Renal pelvis (tissue), 12 donors: ENCODE measurements at places on chromosomes 16 and 17.

DNA sequence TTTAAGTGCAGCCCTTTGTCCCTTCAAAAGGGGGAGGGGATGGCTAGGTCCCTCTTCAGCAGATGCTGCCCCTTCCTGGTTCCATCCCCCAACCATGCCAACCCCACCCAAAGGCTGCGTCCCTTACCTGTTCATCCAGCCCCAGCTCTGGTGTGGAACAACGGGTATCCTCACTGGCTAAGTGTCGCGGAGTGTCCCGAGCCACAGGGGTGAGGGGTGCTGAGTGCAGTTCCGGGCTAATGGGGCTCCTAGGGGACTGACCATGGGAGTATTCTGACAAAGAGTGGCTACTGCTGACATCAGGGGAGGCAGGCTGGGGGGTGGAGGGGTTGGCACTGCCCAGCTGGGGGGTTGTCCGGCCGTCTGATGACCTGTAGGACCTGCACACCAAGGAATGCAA lies 32.9 kb downstream of the STH start:
- no peak for DNase-seq

- DNase-seq, result no peak
These were observed 1.2 kb downstream of the SSTR5 start for GRCh38 chr16:1073566-1074378.

DNA sequence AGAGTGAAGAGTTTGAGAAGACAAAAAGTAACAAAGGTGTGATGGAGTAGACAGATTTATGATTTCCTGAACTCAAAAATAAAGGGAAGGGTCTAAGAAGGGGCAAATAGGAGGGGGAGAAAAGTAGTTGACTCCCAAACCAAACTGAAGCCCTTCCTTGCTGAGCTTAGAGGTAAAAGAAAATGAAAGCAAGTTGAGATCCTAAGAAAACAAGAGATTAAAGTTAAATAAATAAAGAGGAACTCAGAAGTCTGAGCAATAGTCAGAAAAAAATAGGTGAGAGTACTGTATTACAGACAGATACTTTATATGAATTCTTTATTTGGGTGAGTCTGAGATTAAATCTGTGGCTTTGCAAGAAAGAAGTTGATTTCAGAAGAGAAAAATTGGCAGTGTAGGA lies 3.3 kb upstream of the PSMD12 start:
- DNase-seq, result no peak

DNA sequence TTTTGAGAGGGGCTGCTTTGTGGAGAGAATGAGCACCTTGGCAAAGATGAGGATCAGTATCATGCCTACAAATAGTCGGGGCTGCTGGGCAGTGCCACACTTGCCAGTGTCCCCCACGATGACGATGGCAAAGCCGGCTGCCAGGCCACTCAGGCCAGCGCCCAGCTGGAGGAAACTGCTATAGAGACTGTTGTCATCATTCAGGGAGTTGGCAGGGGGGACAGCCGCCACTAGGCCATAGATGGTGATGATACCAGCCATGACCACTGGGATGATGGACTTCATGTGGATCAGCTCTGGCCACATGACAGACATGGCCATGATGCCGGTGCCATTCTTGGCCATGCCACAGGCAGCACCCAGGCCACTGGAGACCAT lies 23.8 kb downstream of the MINK1 start:
- no peak for DNase-seq

DNA sequence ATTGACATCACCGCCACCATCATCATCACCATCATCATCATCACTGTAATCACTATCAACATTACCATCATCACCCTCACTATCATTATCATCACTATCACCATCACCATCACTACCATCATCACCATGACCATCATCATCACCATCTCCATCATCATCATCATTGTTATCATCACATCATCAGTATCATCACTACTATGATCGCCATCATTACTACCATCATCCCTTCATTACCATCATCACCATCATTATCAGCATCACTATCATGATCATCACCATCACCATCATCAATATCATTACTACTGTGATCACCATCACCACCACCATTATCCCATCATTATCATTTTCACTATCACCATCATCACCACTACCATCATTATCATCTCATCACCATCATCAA lies 368.3 kb downstream of the SEC14L1 start:
- no peak for DNase-seq

GRCh38 chr17:59277031-59277430 lies 54.4 kb upstream of the YPEL2 start:
- DNase-seq, result no peak

- no peak for DNase-seq
These were observed 2.0 kb downstream of the B3GNT9 start for GRCh38 chr16:67148656-67149275.

GRCh38 chr16:67654403-67654911 lies 5.6 kb downstream of the ACD start:
- no peak for DNase-seq

DNA sequence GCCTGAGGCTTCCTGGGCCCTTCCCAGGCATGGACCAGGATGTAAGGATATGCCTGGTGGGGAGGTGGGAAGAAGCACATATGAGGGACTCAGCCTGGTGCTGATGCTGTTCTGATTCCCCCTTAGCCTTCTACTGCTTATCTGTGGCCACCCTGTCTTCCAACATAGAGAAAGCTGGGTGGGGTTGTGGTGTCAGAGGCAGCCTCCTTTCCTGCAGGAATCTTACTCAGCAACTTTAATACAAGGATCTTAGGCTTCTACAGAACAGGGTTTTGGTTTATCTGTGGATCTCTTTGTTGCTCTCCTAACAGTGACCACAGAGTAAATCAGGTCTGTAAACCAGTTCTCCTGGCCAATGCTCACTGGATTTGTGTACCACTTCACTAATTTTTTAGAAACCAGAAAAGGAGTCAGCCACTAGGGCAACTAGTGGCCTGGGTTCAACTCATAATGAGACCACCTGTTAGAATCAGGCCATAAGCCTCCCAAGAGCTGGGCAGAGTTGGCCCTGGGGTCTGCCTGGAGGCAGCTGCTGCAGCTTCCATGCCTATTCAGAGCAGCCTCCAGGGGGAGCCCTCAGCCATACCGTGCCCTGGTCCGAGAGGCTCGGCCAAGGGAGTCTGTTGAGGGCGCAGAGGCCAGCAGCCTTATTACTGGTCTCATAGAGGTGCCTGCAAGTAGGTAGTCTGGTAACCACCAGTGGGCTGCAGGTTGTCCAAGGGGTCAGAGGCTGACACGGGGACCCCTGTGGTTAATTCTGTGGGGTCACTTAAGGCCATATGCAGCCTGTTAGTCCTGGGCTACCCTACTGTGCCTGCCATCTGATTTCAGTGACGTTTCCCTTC lies 7.1 kb downstream of the HAS3 start:
- DNase-seq, result no peak

DNA sequence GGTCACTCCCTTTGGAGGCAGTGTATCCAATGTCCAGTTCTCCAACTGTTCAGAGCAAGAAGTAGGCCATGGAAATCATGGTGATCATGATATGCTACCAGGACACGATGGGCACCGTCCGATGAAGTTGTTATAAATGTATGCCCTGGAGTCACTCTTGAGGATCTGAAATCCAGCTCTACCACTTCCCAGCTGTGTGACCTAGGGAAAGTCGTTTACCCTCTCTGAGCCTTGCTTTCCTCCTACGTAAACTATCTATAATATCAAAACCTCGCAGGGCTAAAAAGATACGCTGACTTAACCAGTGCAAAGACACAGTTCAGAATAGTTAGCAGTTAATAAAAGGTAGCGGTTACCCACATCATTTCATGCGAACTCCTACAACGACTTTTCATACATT lies 194.2 kb downstream of the XYLT1 start:
- DNase-seq, result no peak

DNA sequence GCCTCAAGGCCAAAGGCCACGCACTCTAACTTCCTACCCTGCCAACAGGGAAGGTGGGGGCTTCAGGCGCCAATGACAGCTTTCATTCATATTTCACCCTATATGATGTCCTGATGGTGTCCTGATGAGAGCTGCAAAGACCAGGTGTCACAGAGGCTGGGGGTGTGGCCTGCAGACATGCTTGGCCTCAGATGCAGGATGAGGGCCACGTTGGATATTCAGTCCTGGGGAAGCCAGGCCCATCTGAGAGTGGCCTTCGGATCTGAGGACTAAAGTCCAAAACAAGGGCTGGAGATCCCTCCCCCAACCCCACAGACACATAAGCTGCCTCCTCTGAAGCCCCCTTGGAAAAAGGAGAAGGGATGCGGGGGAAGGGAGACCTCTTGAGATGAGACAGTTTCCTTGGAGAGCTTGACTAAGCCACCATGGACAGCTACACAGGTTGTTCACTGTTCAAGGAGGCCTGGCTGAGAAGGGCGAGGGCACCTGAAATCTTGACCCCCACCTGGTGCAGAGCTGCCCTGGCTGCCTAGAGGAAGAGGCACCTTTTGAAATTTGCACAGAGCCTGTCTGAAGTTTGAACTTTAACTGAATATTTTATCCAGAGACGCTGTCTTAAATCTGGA lies 24.3 kb upstream of the GSG1L start:
- no peak for DNase-seq

DNA sequence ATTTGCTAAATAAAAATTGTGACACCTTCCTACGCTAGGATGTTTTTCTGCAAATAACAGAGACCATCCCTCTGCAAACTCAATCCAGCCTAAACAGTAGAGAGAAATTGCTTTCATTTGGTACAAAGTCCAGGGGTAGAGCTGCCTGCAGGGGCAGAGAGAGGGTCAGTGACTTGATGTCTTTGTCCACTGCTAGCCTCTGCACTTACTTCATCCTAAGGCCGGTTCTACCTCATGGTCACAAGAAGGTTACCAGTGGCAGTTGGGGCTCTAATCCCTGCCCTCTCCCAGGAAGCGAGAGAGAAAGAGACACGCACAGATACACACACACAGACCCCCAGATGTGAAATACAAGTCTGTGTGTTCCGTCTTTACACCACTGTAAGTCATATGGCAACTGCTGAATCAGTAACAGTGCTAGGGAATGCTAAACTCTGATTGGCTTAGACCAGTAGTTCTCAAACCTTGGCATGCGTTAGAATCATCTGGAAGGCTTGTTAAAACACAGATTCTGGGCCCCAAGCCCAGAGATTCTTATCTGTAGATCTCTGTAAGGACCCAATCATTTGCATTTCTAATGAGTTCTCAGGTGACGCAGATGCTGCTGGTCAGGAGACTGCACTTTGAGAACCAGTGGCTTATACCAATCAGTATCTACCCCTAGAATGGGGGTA lies 13.1 kb upstream of the LPCAT2 start:
- no peak for DNase-seq

DNA sequence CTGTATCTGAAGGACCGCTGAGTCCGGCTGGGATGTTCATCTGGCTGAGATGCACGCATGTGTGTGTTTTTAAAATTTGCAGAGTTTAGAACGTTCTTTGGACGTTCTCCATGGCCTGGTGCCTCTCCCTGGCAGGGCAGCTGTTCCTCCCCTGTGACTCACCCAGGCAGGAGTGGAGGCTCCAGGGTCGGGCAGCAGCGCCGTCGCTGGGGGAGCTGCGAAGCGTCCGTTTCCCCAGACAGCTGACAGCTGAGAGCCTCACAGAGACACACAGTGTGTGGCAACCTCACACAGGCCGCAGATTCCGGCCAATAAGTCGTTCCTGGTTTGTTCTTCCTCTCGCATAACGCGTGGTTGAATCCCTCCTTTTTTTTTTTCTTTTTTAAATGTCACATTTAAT lies 80.6 kb downstream of the OR1D5 start:
- DNase-seq, result no peak

- DNase-seq, result no peak
These were observed 52.5 kb upstream of the MTSS2 start for GRCh38 chr16:70738083-70738977.

DNA sequence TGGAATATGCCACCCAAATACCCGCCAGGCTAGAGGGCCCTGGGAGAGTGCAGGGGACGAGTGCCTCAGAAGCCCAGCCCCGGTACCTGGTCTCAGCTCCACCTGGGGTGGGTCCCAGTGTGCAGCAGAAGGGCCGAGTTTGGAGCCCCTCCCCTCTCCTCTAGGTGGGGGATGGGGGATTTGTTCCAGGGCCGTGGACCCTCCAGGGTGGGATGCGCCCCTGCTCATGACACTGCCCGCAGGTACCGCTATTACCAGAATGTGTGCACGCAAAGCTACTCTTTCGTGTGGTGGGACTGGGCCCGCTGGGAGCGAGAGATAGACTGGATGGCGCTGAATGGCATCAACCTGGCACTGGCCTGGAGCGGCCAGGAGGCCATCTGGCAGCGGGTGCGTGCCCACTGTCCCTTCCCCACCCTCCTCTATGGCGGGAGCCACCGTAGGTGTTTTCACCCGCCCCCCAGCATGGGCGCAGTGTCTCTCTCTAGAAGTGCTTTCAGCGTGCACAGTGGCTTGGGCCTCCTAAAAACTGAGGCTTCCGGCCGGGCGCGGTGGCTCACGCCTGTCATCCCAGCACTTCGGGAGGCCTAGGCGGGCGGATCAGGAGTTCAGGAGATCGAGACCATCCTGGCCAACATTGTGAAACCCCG lies 1.2 kb downstream of the NAGLU start:
- DNase-seq, result no peak

DNA sequence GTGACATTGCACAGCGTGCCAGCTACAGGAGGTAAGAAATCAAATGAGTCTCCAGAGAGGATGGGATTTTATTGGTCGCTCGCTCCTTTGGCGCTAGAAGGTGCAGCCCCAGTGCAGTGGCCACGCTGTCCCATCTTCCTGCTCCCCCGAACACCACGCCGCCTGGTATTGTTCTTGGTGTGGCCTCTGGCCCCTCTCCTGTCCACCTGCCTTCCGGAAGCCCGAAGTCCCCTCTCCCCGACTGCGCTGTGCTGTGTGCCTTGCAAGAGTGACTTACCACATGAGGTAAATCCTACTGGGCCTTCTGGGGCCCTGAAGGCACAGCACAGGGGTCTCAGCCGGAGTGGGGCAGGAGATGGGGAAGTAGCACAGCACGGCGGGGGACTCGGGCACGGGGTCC lies 58.2 kb downstream of the MARCHF10 start:
- DNase-seq, result no peak

DNA sequence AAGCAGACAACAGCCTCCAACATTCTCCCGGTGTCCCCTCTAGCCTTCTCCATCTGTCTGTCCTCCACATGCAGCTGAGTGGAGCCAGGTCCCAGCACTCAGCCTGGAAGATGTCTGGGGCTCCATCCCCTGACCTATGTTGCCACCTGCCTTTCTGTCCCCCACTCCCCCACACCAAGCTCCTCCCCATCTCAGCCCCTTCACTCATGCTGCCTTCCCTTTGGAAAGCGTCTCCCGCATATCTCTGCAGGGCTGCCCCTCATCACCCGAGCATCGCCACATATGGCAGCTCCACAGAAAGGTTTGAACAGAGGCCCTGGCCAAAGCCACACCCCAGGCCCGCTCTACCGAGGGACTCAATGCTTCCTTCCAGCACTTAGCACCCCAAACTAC lies 24.2 kb downstream of the NSMCE1 start:
- DNase-seq, result no peak

DNA sequence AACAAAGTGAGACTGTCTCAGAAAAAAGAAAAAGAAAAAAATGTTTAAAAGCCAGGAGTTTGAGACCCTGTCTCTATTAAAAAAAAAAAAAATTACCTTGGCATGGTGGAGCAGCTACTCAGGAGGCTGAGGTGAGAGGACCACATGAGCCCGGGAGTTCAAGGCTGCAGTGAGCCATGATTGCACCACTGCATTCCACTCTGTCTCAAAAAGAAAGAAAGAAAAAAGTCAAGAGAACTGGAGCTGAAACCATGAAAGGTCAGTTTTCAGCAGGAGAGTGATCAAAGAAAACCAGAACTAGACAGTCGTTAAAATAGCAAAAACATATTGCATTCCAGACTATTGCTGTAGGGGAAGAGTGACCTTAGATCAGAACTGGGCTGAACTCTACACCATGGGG lies 8.8 kb downstream of the QPRT start:
- DNase-seq, result no peak

GRCh38 chr16:30967795-30968194 lies 10.2 kb downstream of the SETD1A start:
- DNase-seq, result no peak

GRCh38 chr16:71473891-71474290 lies 11.8 kb upstream of the ZNF23 start:
- DNase-seq, result no peak
